ENCODE measurements at places on chromosomes 6 and 20.

GRCh38 chr6:141153563-141153962, 979.2 kb upstream of the GJE1 start:
- no peak for DNase-seq

DNA sequence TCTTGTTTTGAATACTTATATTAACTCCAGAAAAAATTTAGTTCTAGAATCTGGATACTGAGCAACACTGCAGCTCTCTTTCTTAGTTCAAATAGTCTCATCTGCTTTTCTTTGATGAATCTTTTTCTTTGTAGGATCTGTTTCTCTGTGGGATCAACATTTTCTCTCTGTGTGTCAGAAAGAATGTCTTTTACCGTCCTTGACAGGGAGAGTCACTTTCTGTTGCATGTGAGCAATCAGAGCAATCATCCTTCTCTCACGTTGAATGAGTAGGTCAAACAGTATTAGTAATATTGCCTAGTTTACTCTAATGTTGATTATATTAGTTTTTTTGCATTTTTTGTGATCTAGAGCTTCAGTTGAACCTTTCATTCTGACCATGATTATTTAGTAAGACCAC, 130.9 kb downstream of the TRMT11 start:
- DNase-seq: no peak

DNA sequence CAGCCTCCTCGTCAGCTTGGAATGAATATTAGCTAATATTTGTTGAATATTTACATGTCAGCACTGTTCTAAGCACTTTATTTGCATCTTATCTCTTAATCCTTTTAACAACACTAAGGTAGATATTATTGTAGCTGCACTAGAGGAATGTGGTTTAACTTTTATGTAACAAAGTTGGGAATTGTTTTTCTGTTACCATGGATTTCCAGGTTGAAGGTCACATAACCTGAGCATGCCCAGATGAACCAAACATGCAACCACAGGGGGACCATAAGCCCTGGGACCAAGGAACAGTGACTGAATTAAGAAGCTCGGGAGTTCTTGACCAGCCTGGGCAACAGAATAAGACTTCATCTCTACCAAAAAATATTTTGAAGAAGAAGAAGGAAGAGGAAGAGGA, 29.1 kb upstream of the YWHAB start:
- DNase-seq: no peak

DNA sequence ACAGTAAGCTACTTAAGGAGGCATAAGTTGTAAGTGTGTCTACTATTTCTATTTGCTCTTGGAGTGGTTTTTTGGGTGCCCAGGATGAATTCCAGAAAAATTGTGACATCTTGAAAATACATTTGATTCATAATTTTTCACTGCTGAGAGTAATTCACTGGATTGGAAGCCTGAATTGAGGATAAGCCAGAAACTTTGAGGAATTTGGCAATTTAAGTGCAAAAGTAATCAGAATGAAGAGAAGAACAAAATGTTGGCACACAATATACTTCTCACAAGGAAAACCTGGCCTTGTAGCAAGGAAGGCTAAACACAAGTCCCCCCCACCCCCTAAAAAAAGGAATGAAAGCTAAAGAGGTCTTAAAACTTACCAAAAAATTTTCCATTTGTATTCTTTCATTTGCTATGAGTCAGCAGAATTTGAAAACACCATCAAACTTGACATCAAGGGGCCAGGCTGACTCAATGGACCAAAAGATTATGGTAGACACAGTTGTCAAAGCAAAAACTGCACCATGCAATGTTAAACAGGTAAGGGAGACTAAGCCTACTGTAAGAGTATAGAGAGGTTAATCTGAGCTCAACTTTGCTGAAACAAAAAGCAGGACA, 840.0 kb downstream of the FRK start:
- DNase-seq: no peak

GRCh38 chr6:81326881-81327561, 425.5 kb downstream of the TENT5A start:
- DNase-seq: no peak

DNA sequence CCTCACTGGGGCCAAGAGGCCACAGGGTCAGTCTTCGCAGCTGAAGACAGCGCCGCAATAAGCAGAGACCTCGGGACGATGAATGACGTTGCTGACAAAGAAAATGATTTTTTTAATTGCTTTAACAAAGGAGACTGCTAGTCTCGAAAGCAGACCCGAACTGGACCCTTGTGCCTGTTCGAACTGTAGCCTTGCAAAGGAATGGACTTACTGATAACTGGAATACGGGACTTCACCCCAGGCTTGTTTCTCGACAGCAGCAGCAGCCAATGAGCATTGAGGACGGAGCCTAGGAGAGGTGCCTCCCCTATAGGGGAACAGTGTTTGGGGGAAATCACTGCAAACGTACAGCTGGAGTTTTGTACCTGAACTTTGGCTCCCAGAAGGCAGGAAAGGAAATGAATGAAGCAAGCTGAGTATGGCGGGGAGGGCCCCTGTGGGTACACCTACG, 1.3 kb upstream of the TAF4 start:
- DNase-seq: peak; percentile 24

Data from naive thymus-derived CD4-positive, alpha-beta T cell (primary cell).